ENCODE measurements at places on chromosomes 16 and 17.
A peak's percentile ranks its signal among the peaks of the same experiment; 100 is the strongest.

DNA sequence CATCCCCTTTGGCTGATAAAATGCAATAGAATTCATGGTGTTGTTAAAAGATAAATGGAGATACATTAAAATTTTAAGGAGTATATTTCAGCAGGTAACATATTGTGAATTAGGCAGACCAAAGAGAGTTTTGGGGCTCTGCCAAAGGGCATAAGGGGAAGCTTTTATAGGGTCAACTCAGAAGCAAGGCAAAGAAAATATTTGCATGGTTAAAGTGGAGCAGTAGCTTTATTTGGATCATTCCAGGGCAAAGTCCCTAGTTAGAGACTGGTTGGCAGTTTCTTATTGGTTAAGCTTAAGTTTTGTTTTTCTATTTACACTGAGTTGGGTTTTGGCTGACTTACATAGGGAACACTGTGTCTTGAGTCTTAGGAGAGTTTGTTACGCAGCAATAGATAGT lies 75.1 kb upstream of the CA10 start:
- no peak for DNase-seq

- DNase-seq = peak; percentile 44
Measured at GRCh38 chr16:117379-118365, 20.8 kb downstream of the NPRL3 start.

DNA sequence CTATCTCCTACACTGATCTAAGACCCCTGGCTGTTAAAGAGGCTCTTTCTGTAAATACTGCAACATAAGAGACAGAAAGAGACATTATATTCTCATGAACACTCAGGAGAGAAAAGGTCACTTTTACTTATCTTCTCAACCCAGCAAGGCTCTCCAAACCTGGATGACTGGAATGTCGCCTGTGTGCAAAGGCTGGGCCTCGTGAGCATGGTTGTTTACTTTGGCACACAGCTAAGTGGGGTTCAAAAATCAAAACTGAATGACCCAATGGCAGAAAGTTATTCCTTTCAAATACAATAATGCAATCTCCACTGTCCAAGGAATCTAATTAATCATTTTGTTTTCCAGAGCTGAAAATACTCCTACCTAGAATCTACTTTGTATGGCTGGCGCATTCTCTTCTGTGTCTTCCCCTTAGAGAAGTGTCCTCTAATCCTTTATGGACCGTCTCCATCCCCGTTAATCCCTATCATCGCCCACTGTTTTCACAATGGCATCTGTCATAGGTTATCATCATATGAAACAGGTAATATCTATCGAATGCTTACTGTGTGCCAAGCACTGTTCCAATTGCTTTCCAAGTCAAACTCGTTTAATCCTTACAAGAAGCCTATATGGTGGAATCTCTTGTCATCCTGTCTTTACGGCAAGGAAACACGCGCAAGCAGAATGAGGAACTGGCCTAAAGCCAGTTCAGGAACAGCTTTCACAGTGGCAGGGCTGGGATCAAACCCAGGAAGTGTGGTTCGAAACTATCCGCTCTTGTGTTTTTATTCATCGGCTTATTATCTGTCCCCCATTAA lies 1.3 kb downstream of the SLX4 start:
- no peak for DNase-seq

DNA sequence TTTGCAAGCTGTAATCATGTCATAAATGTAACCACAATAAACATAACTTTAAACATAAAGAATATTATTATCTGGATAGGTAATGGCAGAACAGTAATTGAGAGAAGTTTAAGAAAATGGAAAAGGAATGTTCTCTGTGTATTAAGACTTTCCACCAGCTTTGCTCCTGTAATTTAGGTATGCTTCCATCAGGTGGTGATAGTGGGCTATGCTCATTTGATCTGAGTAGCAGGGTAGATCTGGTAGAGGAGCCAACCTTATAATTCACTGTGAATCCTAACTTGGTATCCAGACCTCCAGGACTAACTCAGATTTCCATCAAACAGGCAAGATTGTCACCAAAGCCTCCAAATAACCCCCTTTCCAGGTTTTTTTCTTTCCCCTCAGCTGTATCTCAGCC lies 137.9 kb upstream of the ZKSCAN2 start:
- no peak for DNase-seq

DNA sequence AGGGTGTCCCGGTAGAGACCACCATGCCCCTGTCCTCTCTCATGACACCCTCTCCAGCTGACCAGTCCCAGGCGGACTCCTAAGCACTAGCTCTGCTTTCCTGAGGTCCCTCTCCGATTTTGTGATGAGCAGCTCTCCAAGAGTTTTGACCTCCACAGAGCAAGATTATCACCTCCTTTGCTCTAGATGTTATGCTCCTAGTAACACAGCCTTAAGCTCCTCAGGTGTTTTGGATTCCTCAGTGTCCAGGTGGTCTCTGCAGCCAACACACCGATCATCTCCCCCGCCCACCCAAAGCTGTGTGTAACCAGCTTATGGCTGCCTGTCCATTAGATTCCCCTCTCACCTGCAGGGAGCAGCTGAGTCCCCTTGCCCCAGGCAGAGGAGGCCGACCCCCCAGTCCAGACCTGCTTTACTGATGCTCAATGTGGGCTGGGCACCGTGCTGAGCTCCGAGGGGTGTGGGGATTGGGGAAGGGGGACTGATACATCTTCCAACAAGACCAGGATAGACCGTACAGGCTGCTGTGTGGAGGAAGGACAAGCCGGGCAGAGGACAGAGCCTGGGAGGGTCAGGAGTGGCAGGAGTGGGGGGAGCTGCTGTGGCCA lies 2.3 kb downstream of the TRPV3 start:
- DNase-seq = no peak

DNA sequence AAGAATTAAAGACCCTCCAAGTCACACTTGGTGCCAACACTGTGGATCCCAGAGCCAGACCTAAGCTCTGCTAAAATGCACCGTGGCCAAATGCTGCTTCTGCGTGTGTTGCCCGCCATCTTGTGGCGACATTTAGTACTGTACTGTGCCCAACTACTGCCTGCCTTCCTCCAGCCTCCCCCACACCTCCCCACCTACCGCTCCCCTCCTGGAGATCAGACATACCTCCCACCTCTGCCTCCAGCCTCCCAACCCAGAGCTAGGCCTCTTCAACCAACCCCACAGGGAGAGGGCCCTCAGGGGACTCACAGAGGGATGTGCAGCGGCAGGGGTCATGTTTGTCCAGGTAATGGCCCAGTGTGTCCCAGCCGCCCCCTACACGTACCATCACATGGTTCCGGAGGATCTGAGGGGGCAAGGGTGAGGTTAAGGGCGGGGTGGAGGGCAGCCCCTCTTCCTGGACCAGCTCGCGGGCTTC lies 5.5 kb downstream of the GAS2L2 start:
- peak; percentile 63 for DNase-seq

GRCh38 chr16:1740781-1741490 lies 30.4 kb downstream of the NME3 start:
- no peak for DNase-seq
